NCI-H774 (cell line): ENCODE measurements at places on chromosomes 3 and 15.

DNA sequence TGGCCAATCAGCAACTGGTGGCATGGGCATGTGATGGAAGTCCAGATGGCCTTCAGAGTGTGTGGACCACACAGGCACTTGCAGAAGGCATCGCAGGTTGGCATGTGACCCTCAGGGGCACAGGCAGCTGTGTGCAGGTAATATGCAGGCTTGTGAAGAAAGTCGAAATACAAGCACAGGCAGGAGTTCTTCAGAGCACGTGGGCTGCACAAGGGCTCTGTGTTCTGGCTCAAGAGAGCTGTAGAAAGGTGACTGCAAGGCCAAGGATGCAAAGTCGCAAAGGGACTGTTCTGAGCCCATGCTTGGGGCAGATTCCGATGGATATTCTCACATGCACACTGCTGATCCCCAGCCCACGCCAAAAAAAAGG lies 8.3 kb downstream of the LRRC2 start:
- DNase-seq, result no peak

- DNase-seq, result peak; percentile 88
Observed at GRCh38 chr15:84980196-84981053, 1.2 kb upstream of the PDE8A start.

- DNase-seq, result no peak
Observed at GRCh38 chr3:100635273-100635701, 25.9 kb downstream of the ADGRG7 start.

GRCh38 chr3:16409032-16409431 lies 104.5 kb downstream of the RFTN1 start:
- DNase-seq, result no peak

DNA sequence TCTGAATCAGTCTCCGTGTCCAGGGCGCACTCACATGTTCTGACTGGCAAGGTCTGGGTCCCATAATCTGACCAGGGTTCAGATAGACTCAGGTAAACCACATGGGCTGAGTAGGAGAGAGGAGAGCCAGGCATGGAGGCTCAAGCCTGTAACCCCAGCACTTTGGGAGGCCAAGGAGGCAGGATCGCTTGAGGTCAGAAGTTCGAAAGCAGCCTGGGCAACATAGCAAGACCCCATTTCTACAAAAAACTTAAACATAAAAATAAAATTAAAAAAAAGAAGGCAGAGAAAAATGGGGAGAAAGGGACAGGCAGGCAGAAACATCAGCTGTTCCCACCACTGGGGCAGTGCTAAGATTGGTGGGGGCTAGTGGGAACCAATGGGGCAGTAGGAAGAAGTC lies 5.4 kb downstream of the TMEM43 start:
- no peak for DNase-seq

- no peak for DNase-seq
Observed at GRCh38 chr15:67813104-67813634, 12.1 kb upstream of the SKOR1 start.

DNA sequence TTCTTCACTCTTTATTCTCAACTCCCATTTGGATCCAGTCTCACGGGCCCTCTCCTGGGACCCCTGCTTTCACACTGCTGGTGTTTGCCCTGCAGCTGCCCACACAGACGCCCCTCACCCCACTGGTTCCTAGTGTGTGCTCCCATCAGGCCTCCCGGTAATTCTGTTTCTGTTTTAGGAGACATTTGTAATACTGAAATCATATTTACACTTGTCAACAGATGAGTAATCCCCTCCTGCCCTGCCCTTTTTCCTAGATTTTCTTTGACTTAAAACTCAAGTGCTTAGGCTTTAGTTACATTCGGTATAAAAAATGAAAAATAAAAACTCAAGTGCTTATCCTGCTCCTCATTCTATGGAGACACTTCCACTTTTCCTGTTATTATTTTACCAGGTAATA lies 18.4 kb upstream of the ABTB1 start:
- DNase-seq, result no peak

DNA sequence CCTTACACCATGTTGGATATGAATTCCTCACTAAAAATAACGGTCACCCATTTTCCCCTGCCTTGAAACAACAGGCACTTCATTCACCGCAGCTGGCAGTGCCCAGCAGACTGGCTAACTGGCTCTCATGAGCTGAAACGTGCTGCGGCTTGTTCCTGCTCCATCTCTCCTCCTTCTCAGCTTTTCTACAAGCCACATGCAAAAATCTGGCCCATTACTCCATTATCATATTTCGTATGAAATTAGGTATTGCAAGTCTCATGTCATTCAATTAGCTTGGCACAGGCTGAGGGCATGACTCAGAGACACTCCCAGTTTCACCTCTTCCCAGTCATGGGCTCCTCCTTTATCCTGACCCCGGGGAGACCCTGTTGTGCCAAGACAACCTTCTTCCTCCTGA lies 60.0 kb downstream of the MAGEF1 start:
- DNase-seq, result no peak
